ENCODE measurements at places on chromosomes 11 and 22.
A peak's percentile ranks its signal among the peaks of the same experiment; 100 is the strongest.

- no peak for DNase-seq
Measured at GRCh38 chr11:130583801-130584211, 135.4 kb downstream of the ADAMTS15 start.

- no peak for DNase-seq
Measured at GRCh38 chr22:47202819-47203553, 440.5 kb downstream of the TBC1D22A start.

DNA sequence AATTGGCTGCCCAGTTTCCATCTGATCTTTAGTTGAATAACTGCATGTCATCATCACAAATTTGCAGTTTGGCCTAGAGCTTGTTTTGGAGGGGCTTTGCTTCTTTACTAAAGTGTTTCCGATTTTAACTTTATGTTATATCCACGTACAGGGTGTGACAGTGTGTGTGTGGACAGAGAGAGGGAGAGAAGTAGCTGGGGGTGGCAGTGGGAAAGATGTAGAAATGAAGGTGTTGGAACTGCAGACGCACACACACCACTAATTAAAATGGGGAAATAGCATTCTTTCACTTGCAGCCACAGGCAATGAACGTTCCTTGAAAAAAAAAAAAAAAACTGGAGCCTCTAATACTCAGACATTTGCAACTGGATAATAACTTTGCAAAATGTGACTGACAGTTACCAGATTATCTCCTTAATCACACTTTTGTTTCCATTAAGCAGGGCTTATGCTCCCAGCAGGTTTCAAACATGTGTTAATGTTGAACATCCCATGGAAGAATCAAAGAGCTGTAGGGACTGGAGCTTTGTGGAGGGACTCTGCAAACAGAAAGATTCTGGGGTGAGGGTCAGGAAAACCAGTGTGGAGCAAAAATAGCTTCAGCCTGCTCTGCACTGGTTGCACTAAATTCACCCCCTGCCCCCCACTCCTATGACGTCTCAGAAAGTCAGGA, 238.1 kb upstream of the TENM4 start:
- no peak for DNase-seq

- DNase-seq, result no peak
Measured at GRCh38 chr22:49052023-49052538, 775.6 kb downstream of the BRD1 start.

- no peak for DNase-seq
Measured at GRCh38 chr11:12362857-12363256, 14.5 kb upstream of the PARVA start.

GRCh38 chr11:64803846-64804345, 882 bp upstream of the MAP4K2 start:
- DNase-seq, result no peak

DNA sequence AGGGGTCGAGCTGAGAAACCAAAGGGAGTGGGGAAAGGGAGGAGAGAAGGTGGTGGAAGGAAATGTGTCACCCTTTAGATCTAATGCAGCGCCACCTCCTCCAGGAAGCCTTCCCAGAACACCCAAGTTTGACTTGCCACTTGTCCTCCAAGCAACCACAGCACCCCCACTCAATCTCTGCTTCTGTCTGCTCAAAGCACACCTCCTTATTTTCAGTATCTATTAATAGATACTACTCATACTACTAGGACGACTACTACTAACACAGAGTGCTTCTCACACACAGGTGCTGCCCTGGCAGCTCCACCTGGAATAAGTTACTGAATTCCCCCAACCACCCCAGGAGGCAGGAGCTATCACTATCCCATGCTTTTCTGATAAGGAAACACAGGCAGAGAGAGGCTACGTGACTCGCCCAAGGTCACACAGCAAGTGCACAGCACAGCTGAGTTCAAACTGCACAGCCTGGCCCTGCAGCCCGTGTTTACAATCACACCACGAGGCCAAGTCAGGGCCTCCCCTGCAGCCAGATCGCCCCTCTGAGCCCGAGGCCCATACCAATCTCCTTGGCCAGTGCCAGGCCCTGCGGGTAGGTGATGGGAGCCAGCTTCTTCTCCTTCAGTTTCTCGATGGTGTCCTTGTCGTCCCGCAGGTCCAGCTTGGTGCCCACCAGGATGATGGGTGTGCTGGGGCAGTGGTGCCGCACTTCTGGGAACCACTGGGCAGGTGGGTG, 13.2 kb downstream of the RAC2 start:
- no peak for DNase-seq

- peak; percentile 35 for DNase-seq
Measured at GRCh38 chr11:26960281-26960680, 33.6 kb upstream of the FIBIN start.

DNA sequence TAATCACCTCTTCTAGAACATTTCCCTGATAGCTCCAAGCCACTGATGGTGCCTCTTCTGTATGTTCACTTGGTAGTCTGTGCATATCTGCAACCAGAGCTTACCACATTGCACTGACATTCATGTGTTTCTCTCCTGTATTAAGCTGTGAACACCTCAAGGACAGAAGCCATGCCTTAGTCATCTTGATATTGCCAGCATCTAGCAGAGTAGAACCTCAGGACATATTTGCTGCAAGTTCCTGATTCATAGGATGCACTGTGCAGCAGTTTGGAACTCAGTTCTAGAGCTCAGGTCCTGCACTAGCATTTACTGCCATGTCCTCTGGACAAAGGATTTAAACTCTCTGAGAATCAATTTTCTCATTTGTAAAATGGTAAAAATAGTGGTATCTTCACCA, 722.4 kb upstream of the ANO5 start:
- no peak for DNase-seq

DNA sequence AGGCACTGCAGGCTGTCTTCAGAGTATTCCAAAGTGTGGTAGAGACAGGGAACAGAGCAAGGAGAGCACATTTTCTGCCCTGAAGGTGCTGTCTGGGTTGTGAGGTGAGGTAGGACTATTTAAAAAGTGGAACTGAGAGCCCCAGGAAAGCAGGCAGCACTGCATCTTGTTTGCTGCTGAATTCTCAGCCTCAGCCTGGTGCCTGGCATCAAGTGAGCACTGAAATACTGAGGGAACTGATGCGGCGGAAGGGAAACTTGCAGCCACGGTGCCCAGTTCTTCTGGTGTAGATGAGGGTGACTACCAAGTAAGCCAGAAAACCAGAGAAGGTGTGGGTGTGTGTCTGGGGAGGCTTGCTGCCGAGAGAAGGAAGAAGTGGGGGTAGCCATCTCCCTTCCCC, 59.5 kb downstream of the TNRC6B start:
- no peak for DNase-seq

DNA sequence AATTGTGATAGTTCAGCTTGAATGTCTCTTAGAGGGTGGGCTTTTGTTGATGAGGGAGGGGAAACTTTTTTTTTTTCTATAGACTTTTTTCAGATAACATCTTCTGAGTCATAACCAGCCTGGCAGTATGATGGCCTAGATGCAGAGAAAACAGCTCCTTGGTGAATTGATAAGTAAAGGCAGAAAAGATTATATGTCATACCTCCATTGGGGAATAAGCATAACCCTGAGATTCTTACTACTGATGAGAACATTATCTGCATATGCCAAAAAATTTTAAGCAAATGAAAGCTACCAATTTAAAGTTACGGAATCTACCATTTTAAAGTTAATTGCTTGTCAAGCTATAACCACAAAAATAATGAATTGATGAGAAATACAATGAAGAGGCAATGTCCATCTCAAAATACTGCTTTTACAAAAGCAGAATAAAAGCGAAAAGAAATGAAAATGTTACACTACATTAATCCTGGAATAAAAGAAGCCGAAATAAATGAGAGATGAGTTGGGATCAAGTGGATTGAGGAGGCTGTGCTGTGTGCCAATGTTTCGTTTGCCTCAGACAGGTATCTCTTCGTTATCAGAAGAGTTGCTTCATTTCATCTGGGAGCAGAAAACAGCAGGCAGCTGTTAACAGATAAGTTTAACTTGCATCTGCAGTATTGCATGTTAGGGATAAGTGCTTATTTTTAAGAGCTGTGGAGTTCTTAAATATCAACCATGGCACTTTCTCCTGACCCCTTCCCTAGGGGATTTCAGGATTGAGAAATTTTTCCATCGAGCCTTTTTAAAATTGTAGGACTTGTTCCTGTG, 3.9 kb downstream of the MALAT1 start:
- peak; percentile 68 for DNase-seq

DNA sequence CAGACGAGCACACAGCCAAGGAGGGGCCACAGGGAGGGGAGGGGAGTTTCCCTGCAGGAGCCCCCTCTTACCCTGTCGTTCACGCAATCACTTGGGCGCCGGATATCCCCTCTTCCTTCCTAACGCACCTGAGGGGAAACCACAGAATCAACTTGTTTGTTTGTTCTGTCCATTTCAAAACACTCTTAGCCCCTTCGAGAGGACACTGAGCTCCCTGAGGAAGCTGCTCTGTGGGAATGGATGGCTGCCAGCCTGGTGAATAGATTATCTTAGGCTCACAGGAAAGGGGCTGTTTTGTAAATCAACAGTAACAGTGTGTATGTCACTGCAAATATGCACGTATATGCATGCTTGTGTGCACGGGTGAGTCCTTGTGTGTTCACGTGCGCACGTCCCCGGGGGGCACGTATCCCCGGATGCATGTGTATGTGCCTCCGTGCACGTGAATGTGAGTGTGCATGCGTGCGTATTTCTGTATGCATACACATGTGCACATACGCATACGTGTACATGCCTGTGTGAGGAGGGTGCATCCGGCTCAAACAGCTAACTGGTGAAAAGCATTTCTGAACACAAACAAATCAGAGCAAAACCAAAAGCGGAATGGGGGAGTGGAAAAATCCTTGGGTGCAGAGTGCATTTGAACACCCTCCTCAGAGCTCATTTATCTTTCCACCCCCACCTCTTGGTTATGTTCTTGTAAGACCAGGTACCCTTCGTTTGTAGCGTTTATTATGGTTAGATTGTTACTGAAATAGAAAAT, 7.2 kb downstream of the ARSA start:
- no peak for DNase-seq

GRCh38 chr22:22748297-22748743, 103.9 kb downstream of the GGTLC2 start:
- DNase-seq, result peak; percentile 23

- DNase-seq, result no peak
Measured at GRCh38 chr11:115993590-115993989, 489.4 kb upstream of the CADM1 start.

All from RKO (cell line).